Stimulated activated CD8-positive, alpha-beta memory T cell treated with anti-CD3 and anti-CD28 coated beads, Interleukin-4, amount 100 ng/mL, for 48 hours (primary cell): ENCODE measurements at places on chromosomes 2 and 18.

DNA sequence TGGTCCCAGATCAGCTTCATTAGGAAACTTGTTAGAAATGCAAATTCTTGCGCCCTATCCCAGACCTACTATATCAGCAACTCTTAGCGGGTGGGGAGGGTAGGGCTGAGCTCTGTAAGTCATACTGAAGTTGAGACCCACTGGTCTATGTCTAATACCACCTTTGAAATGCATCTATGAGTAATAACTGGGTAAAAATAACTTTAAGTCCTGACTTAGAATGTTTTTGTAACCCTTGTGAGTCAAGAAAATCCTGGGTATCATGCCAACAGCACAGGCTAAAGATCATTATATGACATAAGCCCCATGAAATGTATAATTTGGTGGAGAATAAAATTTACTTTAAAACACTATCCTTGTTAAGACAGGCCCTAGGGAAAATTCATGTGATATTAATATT, 41.4 kb downstream of the PRKD3 start:
- no peak for DNase-seq

DNA sequence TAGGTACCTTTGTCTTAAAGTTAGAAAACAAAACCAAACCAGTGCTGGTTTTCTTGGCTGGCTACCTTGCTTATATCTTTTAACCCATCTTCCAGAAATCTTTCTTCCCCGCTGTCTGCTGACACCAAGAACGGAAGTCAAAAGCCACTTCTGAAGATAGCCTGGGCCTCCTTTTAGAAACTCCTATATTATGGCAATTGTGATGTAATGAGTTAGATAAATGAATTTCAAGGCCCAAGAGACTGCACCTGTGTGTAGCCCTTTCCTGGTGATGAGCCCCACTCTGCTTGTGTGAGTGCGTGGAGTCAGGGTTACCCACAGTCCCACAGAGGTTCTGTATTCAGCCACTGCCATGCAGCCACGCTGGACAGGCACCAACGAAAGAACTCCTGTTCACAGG, 60.7 kb downstream of the ARMC9 start:
- DNase-seq, result no peak

GRCh38 chr2:86301009-86301408, 36.4 kb downstream of the REEP1 start:
- no peak for DNase-seq

DNA sequence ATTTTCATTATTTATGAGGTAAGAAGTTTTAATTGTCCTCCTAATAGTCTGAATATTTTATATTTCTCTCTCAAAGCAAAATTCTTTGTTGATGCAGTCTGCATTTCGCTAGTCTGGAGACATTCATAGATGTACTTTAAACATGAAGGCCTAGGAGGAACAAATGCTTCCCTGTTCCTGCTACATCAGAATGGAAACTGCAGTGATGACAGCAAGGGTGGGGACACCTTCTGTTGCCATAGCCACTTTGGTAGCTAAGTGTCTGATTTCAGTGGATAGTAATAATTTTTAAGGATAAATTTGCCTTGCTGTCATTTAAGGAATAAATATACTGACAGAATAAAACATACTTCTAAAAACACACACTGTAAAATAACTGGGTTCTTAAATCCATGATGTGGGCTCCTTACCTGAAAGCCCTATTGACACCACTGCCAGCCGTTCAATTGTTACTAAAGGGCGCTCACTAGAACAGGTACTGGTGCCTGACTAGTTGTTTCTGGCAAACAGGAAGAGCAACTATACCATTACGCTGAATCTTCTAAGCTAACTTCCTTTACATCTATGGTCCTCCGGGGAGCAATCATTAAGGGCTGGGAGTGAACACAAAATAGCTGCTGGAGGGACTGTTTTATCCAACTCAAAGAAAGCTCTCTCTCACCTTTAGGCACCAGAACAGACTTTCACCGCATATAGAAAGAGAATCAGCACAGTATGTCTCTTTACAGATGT, 88.2 kb downstream of the TMEM131 start:
- DNase-seq, result no peak

- no peak for DNase-seq
Observed at GRCh38 chr2:138948070-138948539, 167.9 kb upstream of the NXPH2 start.

GRCh38 chr2:156434461-156435291, 1.5 kb upstream of the GPD2 start:
- no peak for DNase-seq

DNA sequence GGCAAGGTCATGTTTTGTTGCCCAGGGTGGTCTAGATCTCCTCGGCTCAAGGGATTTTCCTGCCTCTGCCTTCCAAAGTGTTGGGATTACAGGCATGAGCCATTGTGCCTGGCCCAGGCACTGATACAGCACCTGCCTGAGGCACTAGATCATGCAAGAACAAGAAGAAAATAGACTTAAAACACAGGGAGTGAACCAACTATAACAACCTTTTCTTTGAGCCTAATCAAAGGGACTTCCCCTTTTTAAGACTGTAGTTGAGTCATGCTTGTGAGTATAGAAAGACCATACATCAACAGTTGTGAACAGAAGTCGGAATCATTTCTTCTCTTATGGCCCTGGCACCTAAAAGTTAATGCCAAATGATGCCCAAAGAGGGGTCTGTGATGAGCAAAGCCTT, 47.9 kb upstream of the MAPRE2 start:
- DNase-seq, result no peak

GRCh38 chr2:229410946-229411345, 139.9 kb upstream of the PID1 start:
- no peak for DNase-seq

GRCh38 chr2:36478999-36479398, 119.0 kb downstream of the FEZ2 start:
- no peak for DNase-seq

GRCh38 chr2:5616019-5616418, 76.2 kb upstream of the SOX11 start:
- DNase-seq, result no peak

DNA sequence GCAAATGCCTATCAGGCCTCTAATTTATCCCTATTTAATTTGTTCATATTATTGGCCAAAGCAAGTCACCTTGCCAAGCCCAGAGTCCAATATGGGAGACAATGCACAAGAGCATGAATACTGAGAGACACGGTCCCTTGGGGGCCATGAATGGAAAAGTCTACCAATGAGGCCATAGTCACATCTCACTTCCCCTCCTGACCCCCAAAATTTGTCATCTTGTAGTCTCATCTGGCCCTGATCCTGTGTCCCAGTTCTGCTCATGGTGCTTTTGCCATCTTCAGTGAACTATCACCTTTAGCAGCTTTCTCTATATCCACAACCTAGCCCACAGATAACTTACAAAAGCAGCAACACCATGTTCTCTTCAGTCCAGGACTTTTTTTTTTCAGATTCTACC, 302.7 kb upstream of the MGAT5 start:
- DNase-seq, result no peak

GRCh38 chr2:30147196-30147714, 448 bp downstream of the YPEL5 start:
- DNase-seq, result no peak

DNA sequence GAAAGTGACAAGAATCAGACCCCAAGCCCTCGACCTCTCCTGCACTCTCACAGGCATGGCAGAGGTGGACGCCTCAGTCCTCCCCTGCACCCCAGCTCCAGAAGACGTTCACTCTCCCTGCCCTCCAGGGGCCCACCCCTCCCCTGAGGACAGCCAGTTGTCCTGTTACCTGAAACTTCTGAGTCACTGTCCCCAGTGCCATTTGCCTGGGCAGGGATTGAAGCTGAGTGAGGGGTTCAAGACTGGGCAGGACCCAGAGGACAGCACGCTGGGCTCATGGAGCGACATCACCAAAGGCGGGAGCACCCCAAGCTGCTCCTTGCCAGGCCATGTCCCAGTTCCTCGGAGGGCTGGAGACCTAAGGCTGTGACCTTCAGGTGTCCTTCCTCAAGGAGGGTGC, 34.2 kb upstream of the COL6A3 start:
- peak; percentile 14 for DNase-seq

- no peak for DNase-seq
Observed at GRCh38 chr18:22427822-22428549, 10.3 kb upstream of the CTAGE1 start.

GRCh38 chr2:73162856-73163391, 39.5 kb upstream of the NOTO start:
- no peak for DNase-seq

DNA sequence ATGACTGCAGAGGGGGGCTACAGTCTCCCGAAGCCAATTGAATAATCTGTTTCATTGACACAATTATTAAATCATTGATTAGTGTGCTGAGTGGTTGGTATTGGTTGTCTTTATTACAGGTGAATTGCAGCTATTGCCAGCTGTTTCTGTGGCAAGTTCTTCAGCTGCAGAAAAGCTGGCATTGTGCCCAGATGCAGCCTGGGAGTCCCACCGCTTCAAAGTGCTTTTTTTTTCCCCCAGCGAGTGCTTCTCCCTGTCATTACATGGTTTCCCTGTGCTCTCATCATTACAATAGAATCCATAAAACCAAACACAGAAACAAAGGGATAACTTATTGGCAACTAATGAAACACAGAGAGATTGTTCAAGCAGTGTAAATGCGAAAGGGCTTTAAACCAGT, 164.7 kb downstream of the GRB14 start:
- no peak for DNase-seq

DNA sequence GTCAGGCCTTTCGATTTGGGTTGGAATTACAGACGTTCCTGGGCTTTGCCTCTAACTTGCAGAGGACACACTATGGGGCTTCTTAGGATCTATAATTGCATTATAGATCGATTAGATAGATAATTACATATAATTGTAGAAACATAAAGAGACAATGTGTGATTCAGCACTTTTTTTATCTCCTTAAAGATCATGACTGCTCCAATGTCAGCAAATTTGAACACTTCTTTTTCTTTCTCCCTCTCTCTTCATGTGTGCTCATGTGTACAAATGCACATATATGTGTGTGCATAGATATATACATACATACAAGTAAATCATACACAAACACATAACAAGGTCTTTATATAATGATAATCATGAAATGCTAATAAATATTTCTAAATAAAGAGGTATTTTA, 1261.2 kb upstream of the SLC39A10 start:
- DNase-seq, result no peak

- DNase-seq, result no peak
Observed at GRCh38 chr2:104092886-104093285, 761.0 kb upstream of the POU3F3 start.

DNA sequence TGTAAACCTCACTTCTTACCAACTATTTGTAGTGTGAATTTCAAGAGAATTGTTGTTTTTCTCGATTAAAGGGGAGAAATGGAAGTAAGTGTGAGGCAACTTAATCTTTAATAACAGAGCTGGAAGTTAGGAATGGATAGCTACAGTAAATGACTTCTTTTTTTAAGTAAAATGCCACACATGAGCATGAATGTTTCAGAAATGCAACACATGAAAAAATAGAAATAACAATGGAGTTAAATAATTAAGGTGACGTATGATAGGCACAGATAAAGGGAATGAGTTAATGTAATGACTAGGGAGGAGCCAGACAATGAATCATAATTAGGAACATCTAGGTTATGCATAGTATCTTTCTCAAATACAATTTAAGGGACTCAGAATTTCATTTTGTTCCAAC, 3.4 kb downstream of the REL start:
- DNase-seq, result no peak

DNA sequence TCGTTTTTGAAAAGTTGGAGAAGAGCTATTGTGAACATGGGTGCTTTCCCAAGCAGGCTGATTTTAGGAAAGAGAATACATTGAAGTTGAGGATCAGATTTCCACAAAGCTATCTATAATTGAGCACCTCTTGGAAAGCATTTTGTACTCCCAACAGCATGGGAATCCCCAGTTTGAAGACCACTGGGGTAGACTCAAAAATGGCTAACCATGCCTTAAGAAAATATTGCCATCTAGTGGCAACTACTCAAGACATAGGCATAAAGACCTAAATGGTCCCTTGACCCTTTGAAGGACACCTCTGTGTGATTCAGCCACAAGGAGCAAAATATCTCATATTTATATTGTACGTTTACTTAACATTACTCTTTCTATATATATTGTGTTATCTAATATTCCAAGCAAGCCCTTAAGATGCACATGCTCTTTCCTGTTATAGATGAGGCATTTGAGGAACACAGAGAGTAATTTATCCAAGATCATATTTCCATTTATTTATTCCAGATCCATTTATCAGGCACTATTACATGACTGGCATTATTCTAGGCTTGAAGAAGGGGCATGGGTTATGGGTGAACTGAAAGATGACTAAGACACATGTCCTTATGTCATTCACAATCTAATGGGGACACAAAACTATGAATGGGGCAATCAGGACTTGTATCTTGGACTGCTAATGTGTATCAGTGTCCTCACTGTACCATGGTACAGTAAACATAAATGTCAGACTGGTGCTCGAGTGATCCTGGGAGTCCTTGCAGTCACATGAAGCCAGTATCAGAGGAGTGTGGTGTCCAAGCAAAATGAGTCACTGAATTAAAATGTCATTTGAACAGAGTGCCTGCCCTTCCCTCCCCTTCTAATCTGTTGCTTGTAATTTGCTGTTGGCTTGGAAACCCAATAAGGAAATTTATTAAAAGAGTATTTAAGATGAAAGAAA, 121.0 kb upstream of the XPO1 start:
- DNase-seq, result no peak

GRCh38 chr2:160293391-160294091, 93.5 kb upstream of the ITGB6 start:
- DNase-seq, result no peak

GRCh38 chr18:79884294-79884962, 67.0 kb downstream of the SLC66A2 start:
- peak; percentile 10 for DNase-seq

DNA sequence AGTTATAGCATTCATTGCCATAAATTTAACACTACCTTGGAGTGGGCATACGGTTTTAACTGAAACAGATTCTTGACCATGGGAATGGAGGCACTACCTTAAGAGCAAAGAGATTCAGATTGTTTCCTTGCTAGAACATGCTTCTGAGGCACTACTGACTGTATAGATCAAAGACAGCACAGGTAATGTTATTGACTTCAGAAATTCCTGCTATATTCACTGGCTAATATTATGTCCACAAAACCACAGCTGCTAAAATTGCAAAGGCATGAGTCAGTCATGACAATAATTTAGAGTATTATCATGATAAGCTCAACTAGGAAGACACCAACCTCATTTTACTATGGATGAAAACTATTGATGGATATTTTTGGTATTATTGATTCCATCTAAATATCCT, 39.4 kb downstream of the SLC8A1 start:
- no peak for DNase-seq
